ENCODE measurements at places on chromosomes 4 and X.

- peaks cover 18% of the 10 kb centered on the region for H3K27me3 ChIP-seq
- H3K27ac ChIP-seq, result no peak overlapping the region
- DNase-seq, result no peak
- peaks cover under 1% of the 10 kb centered on the region for H3K4me1 ChIP-seq
- no peak overlapping the region for H3K4me3 ChIP-seq
Measured at GRCh38 chr4:138204507-138204906, 37.6 kb downstream of the SLC7A11 start.

DNA sequence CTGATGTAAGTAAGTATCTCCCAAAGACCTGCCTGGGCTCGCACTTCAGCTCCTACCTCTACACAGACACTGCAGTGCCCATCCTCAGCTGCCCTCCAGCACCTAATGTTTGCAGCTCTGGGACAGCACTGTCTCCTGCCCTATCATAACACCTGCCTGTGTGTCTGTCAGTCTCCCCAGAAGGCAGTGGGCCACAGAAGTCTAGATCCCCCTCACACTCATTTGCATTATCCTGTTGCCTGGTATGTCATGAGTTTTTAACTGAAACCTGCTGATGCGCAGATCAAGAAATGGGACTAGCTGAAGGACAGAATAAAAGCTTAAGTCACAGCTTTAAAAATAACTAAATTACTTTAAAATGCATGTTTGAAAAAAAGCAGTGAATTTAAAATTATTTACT is 43.0 kb downstream of the LRP2BP start:
- H3K36me3 ChIP-seq, result peaks cover 43% of the 10 kb centered on the region
- H3K4me3 ChIP-seq, result no peak overlapping the region
- no peak overlapping the region for H3K27ac ChIP-seq
- no peak for DNase-seq
- peaks cover 8% of the 10 kb centered on the region for H3K4me1 ChIP-seq
- no peaks in the 10 kb centered on the region for H3K27me3 ChIP-seq

- no peaks in the 10 kb centered on the region for H3K36me3 ChIP-seq
- H3K4me3 ChIP-seq, result no peak overlapping the region
Measured at GRCh38 chrX:140765043-140765784, 55.7 kb downstream of the LINC00632 start.

DNA sequence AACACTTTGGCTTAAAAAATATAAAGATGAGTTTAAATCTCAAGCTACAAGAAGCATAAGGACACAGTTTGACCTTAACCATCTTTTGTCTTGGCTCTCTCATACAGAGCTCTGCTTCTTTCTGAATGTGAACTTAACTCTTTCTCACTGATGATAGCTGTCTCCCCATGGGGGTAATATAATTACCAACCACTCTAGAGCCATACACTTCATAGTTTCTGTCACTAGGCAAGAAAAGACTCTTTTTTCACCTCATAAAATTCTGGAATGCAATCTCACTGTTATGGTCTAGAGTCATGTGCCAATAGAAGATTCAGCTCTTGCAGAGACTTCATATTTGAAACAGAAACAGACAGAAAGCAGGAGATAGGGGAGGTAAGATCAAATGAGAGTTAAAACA is 481.7 kb upstream of the AGA start:
- DNase-seq, result no peak
- H3K27ac ChIP-seq, result no peak overlapping the region
- no peaks in the 10 kb centered on the region for H3K36me3 ChIP-seq
- no peak overlapping the region for H3K4me3 ChIP-seq
- no peaks in the 10 kb centered on the region for H3K4me1 ChIP-seq

- no peak for DNase-seq
- H3K36me3 ChIP-seq, result peaks cover 55% of the 10 kb centered on the region
- peak overlapping the region; percentile 84 for H3K4me3 ChIP-seq
- peaks cover 42% of the 10 kb centered on the region for H3K4me1 ChIP-seq
- H3K27me3 ChIP-seq, result no peaks in the 10 kb centered on the region
Measured at GRCh38 chrX:2631743-2632532, 59.2 kb upstream of the CD99 start.

- H3K4me3 ChIP-seq, result no peak overlapping the region
- no peak overlapping the region for H3K27ac ChIP-seq
- H3K27me3 ChIP-seq, result no peaks in the 10 kb centered on the region
- no peak for DNase-seq
Measured at GRCh38 chrX:43552156-43552555, 103.9 kb upstream of the MAOA start.

GRCh38 chrX:18895189-18895951 is 88.5 kb downstream of the PHKA2 start:
- no peaks in the 10 kb centered on the region for H3K27me3 ChIP-seq
- no peak overlapping the region for H3K4me3 ChIP-seq
- no peaks in the 10 kb centered on the region for H3K4me1 ChIP-seq
- H3K27ac ChIP-seq, result no peak overlapping the region
- no peak for DNase-seq

GRCh38 chrX:69264158-69264581 is 98.9 kb upstream of the PJA1 start:
- H3K27me3 ChIP-seq, result peaks cover 38% of the 10 kb centered on the region
- no peak for DNase-seq
- no peak overlapping the region for H3K4me3 ChIP-seq

DNA sequence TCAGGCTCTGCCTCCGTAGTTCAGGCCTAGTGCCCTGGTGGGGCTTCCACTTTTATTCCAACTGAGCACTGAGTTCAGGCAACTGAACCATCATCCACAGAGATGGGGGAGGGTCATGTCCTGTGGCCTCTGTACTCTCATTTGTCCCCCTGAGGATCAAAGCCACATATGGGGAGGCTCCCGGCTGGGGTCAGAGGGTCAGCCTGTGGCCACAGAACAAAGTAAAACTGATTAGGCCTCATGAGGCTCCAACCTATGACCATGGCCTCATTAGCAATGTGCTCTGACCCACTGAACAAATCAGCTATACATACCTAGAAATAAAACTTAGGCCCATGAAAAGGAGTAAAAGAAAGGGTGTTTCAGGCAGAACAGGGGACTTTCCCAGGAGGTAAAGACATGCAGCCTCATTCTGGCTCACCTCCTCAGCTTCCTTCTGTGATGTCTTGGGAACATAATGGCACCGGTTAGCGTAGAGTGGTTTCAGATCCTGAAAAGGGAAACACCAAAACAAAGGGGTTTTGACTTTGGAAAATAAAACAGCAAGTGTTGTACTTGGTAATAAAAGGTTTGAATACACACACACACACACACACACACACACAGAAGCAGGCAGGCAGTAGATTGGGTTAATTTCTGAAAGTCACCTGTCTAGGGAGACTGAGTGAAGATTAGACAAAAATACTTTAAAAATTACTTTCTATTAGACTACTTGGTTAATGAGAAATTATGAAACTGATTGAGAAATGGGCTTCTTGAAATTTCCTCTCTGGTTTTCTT is 24.3 kb downstream of the TMEM255A start:
- no peaks in the 10 kb centered on the region for H3K36me3 ChIP-seq
- H3K27ac ChIP-seq, result no peak overlapping the region
- peaks cover 8% of the 10 kb centered on the region for H3K27me3 ChIP-seq

DNA sequence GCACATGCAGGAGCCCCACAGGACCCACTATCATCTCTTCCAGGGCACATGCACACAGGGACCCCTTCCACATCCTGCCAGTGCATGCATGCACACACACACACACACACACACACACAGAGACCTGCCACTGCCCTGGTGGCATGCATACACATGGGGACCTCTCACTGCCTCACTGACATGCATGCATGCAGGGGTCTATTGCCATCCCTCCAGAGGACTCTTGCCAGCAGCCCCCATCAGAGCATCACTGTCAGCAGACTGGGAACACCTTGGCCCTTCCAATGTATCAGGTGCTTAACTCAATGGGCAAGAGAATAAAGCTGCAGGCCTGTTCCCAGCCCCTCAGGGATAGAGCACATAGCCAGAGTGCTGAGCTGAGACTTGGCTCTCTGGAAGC is 433.6 kb upstream of the PPP1R2C start:
- H3K4me3 ChIP-seq, result no peak overlapping the region
- H3K4me1 ChIP-seq, result peaks cover 3% of the 10 kb centered on the region
- peaks cover 4% of the 10 kb centered on the region for H3K27me3 ChIP-seq
- no peak overlapping the region for H3K27ac ChIP-seq
- DNase-seq, result no peak

- no peak for DNase-seq
- no peaks in the 10 kb centered on the region for H3K27me3 ChIP-seq
- no peaks in the 10 kb centered on the region for H3K4me1 ChIP-seq
- H3K36me3 ChIP-seq, result peaks cover 7% of the 10 kb centered on the region
- H3K27ac ChIP-seq, result no peak overlapping the region
Measured at GRCh38 chr4:87353592-87353991, 30.9 kb upstream of the HSD17B13 start.

GRCh38 chr4:122758033-122758432 is 25.5 kb downstream of the BBS12 start:
- no peaks in the 10 kb centered on the region for H3K36me3 ChIP-seq
- no peak overlapping the region for H3K4me3 ChIP-seq
- H3K27me3 ChIP-seq, result no peaks in the 10 kb centered on the region
- no peak overlapping the region for H3K27ac ChIP-seq

- no peaks in the 10 kb centered on the region for H3K4me1 ChIP-seq
- no peak overlapping the region for H3K27ac ChIP-seq
- DNase-seq, result no peak
- H3K4me3 ChIP-seq, result no peak overlapping the region
Measured at GRCh38 chr4:140466146-140466545, 31.9 kb downstream of the MGAT4D start.

DNA sequence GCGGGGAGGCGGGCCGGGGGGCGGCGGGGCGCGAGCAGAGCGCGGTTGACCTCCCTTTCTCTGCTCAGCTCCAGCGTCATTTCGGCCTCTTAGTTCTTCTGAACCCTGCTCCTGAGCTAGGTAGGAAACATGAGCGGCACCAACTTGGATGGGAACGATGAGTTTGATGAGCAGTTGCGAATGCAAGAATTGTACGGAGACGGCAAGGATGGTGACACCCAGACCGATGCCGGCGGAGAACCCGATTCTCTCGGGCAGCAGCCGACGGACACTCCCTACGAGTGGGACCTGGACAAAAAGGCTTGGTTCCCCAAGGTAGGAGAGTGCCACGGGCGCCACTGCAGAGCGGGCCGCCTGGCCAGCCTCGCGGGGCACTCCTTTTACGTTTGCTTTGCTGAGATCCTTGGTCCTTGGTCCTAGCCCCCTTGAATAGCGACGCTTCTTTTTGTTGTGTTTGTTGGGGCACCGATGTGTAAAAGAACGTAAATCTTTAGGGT is at the start of gene HTATSF1:
TSS of gene HTATSF1 (plus strand) at position 37 of the 497 bp plus-strand sequence. CDS start at position 130, 93 bp downstream.
- no peak for DNase-seq
- no peaks in the 10 kb centered on the region for H3K36me3 ChIP-seq
- H3K27me3 ChIP-seq, result no peaks in the 10 kb centered on the region
- peak within 1 kb of the TSS; percentile 93 for H3K4me3 ChIP-seq
- peaks cover 7% of the 10 kb centered on the region for H3K4me1 ChIP-seq
- H3K27ac ChIP-seq, result peak within 1 kb of the TSS; percentile 99

- H3K4me1 ChIP-seq, result no peaks in the 10 kb centered on the region
- DNase-seq, result no peak
- H3K4me3 ChIP-seq, result no peak overlapping the region
- no peaks in the 10 kb centered on the region for H3K36me3 ChIP-seq
Measured at GRCh38 chr4:28373191-28373590, 1512.5 kb downstream of the STIM2 start.

DNA sequence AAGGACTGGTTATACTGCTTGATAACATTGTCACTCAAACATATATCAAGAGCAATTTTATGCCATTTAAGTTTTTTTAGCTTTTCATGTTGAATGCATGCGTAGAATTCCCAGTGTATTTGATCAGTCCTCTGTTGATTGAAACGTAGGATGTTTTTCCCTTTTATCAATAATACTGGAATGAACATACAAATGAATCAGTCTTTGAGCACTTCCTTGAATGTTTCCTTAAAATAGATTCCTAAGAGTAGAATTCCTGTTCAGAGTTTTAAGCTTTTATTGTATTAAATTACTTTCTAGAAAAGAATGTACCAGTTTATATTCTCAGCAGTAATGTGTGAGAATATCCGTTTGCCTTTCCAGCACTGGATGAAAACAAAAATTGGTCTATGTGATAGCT is 37.8 kb downstream of the ADD1 start:
- no peak overlapping the region for H3K4me3 ChIP-seq
- H3K27me3 ChIP-seq, result no peaks in the 10 kb centered on the region
- peaks cover 40% of the 10 kb centered on the region for H3K36me3 ChIP-seq
- peaks cover 32% of the 10 kb centered on the region for H3K4me1 ChIP-seq

DNA sequence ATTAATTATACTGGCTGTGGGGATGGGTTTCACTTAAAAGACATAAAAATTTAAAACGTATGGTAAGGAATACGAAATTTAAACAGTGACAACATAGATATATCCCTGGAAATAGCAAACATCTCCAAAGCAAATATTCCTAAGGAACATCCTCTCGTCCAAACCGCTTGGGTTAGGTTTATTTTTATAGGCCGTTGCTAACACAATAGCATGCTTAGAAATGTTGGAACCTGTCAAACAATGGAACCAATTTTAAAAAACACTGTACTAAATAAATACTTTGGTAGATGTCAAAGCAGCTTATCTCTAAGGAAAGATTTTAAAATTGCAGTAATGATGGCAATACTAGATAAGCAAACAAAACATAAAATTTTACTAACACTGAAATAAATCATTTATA is 45.4 kb downstream of the SEC24D start:
- H3K27me3 ChIP-seq, result no peaks in the 10 kb centered on the region
- H3K27ac ChIP-seq, result no peak overlapping the region
- no peak for DNase-seq
- no peak overlapping the region for H3K4me3 ChIP-seq

DNA sequence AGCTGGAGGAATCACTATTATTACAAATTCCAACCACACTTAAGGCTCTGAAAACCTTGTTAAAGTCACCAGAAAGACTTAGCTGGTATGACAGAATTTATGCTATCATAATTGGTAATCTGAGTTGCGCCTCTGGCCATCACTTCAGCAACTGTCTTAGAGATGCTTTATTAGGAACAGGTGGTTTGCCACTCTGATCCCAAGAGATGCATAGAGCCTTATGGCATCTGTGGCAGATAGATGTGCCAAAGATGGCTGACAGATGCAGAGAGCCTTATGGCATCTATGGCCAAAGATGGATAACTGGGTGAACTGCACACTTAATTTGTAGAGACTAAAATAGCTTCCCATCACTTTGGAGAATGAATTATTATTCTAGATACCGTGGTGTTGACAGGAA is 32.3 kb upstream of the PLAC8 start:
- H3K27me3 ChIP-seq, result no peaks in the 10 kb centered on the region
- no peak overlapping the region for H3K4me3 ChIP-seq
- DNase-seq, result no peak
- H3K27ac ChIP-seq, result no peak overlapping the region

DNA sequence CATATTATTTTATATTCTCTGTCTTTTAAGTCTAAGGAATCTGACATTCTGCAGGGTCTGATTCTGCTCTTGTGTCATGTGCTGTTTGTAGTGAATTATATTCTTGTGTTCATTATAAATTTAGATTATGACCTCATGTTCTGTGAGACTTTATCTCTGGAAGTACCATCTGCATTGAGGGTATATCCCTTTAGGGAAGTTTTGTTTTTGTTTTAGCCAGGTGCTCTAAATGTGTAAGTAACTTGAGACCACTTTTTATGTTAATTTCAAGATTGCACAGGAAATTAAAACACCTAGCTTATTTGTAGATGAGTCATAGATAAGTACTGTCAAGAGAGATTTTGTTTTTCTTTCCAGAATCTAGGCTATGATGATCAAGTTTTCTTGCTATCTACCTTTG is 35.0 kb upstream of the DKK2 start:
- H3K27ac ChIP-seq, result no peak overlapping the region
- H3K4me1 ChIP-seq, result no peaks in the 10 kb centered on the region
- H3K36me3 ChIP-seq, result no peaks in the 10 kb centered on the region
- no peak for DNase-seq
- H3K4me3 ChIP-seq, result no peak overlapping the region

GRCh38 chr4:55355555-55355954 is 9.5 kb downstream of the SRD5A3 start:
- H3K27ac ChIP-seq, result no peak overlapping the region
- no peaks in the 10 kb centered on the region for H3K27me3 ChIP-seq
- H3K36me3 ChIP-seq, result peaks cover 10% of the 10 kb centered on the region
- H3K4me1 ChIP-seq, result peaks cover 13% of the 10 kb centered on the region
- no peak for DNase-seq
- H3K4me3 ChIP-seq, result no peak overlapping the region
